ENCODE measurements at places on chromosomes 16 and 17.

- no peak for DNase-seq
These were observed 152.6 kb downstream of the CDH11 start for GRCh38 chr16:64969221-64969620.

DNA sequence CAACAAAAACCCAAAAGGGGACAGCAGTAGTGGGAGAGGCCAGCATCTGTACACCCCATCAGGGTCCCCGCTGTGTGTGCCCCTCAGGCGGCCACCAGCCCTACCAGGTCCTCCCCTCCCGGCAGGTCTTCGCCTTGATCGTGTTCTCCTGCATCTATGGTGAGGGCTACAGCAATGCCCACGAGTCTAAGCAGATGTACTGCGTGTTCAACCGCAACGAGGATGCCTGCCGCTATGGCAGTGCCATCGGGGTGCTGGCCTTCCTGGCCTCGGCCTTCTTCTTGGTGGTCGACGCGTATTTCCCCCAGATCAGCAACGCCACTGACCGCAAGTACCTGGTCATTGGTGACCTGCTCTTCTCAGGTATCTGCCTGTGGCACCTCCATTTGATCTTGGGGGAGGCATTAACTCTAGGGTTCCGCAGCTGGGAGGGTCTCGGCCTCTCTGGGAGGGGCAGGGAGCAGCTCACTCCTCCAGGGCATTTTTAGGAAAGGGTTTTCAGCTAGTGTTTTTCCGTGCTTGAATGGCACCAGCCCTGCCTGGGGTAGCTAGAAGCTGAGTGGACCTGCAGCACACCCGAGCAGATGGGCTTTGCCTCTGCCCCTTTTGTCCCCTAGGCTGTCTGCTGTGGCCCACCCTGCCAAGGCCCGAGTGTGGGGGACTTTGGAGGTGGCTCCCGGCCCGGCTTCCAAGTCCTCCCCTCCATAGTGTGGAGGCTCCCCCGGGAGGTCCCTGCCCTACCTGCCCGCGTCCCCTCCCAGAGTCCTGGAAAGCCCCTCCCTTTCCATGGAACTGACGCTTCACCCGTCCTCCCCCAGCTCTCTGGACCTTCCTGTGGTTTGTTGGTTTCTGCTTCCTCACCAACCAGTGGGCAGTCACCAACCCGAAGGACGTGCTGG, 2.6 kb downstream of the SYNGR2 start:
- DNase-seq, result no peak

- DNase-seq, result no peak
These were observed 231.4 kb upstream of the WSCD1 start for GRCh38 chr17:5838661-5839300.

GRCh38 chr16:57992084-57992483, 8.4 kb downstream of the ZNF319 start:
- no peak for DNase-seq

DNA sequence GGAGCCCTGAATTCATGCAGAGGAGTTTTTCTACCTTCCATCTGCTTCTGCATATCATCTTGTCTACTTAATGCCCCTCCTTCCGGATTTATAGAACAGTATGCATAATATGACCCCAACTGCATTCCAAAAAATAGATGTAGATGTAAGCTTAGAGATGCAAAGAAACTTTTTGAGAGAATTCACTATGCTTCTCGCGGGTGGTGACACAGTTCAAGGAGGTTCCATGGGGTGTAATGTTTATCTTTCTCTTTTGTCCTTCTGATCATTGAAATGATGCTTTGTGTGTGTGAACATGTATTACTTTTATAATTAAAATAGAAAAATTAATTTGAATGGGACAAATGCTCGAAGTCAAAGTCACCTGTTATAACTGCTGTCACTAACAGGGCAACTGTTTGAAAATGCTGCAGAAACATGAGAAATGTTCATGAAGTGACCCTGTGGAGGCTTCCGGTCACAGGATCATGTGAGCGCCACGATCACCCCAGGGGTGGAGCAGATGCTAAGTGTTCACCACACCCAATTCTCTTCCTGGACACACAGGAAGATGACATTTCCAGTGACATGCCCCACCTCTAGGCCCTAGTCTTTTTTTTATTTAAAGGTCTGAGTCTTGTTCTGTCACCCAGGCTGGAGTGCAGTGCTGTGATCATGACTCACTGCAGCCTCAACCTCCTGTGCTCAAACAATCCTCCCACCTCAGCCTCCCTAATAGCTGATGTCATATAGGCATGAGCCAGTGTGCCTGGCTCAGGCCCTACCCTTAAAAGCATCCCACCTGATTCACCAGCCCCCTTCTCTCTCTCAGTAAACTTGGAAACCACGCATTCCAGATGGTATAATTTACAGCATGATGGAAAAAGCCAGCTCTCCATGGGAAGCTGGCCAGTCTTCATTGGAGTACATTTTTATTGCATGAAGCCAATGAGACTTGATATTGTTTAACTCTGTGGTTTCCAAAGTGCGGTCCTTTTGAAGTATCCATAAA, 21.0 kb upstream of the AGRP start:
- no peak for DNase-seq

GRCh38 chr16:17259751-17260270, 210.9 kb downstream of the XYLT1 start:
- no peak for DNase-seq

DNA sequence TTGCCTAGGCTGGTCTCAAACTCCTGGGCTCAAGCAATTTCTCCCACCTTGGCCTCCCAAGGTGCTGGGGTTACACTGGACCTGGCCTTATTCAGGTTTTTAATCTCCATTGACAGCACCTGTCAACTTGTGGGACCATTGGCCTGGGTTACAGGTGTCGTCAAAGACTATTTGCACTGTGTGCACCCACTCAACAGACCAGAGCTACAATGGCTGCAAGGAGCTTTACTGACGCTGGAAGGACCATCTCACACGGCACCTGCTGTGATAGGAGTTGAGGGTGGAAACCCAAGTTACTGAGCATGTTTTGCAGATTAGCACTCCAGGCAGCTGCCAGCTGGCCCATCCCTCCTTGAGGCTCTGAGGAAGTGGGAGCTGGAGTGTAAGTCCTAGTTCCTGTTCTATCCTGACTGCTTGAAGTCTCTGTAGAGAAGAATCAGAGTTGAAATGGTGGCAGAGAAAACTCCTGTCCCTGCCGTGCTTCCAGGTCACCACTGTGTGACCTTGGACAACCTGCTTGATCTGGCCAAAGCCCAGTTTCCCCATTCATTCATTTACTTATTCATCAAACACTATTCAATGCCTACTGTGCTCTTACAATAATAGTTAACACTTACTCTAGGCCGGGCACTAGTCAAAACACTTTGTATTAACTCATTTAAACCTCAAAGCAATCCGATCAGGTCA, 42.4 kb upstream of the LONP2 start:
- DNase-seq, result no peak

DNA sequence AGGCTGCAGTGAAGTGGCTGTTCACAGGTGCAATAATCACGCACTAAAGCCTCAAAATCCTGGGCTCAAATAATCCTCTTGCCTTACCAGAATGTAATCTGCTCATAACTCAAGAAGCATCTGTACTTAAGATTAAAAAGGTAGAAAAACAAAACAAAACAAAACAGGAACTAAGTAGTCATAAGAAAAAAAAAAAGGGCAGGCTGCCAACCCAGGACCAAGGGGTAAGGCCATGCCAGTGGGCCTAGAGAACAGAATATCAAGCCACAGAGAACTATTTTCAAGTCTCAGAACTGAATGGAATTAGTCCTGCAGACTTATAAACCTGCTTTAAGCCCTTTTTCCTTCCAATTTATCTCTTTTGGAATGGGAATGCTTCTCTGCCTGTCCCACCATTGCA, 64.8 kb upstream of the TBC1D3K start:
- DNase-seq, result no peak

GRCh38 chr17:7843257-7843535, 9.2 kb downstream of the KDM6B start:
- no peak for DNase-seq

GRCh38 chr16:89155184-89155679, 16.3 kb upstream of the CDH15 start:
- DNase-seq, result no peak

- no peak for DNase-seq
These were observed 17.4 kb downstream of the ITPRIPL2 start for GRCh38 chr16:19130852-19131824.

- no peak for DNase-seq
These were observed 14.9 kb downstream of the ENPP7 start for GRCh38 chr17:79745641-79746105.

DNA sequence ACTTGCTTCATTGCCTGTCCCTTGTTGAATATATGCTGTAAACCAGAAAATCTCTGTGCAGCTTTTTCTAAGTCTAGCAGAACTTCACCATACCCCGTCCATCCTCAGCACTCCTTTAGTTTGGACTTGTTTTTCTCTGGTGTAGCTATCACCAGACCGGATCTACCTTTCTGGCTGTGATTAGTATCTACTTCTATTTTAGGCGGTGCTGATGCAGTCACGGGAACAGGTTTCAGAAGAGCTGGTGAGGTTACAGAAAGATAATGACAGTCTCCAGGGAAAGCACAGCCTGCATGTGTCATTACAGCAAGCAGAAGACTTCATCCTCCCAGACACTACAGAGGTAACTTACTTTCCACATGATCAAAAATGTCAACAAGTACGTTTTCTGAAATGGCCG, 46.4 kb downstream of the NUP88 start:
- DNase-seq, result no peak

DNA sequence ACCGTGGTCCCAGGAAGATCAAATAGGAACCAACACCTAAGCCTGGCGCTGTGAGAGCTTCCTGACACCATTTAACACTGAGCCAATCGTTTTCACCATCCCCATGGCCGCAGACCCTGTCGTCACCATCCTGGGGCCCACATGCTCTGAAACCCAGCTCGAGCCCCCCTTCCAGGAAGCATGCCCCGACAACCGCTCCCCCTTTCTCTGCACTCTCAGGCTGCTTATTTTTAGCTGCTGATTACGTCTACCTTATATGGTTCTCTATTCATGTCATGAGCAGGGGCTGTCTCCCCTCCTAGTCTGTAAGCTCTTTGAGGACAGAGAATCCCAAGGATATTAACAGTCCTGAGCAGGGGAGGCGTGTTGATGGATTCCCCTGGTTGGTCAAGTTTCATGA, 10.5 kb downstream of the SRL start:
- no peak for DNase-seq

DNA sequence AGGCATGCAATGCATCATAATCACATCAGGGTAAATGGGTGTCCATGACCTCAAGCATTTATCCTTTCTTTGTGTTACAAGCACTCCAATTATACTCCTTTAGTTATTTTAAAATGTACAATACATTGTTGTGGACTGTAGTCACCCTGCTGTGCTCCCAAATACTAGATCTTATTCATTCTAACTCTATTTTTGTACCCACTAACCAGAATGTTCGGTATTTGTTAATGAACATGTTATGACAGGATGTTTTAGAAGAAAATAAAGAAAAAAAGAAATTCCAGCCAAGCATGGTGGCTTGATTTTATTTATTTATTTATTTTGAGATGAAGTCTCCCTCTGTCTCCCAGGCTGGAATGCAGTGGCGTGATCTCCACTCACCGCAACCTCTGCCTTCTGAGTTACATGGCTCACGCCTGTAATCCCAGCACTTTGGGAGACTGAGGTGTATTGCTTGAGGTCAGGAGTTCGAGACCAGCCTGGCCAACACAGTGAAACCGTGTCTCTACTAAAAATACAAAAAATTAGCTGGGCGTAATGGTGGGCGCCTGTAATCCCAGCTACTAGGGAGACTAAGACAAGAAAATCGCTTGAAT, 1.8 kb upstream of the NDE1 start:
- DNase-seq, result no peak

DNA sequence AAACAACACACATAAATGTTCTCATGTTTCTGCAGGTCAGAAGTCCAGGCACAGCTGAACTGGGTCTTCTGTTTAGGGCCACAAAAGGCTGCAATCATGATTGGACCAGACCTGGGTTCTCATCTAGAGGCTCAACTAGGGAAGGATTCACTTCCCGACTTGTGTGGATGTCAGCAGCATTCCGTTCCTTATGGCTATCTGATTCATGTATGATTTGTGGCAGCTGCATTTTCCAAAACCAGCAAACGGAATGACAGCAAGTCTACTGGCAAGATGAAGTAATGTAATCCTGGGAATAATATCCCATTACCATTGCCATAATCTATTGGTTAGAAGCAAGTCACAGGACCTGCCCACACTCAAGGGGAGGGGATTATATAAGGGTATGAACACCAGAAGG, 22.1 kb downstream of the CEP112 start:
- no peak for DNase-seq

DNA sequence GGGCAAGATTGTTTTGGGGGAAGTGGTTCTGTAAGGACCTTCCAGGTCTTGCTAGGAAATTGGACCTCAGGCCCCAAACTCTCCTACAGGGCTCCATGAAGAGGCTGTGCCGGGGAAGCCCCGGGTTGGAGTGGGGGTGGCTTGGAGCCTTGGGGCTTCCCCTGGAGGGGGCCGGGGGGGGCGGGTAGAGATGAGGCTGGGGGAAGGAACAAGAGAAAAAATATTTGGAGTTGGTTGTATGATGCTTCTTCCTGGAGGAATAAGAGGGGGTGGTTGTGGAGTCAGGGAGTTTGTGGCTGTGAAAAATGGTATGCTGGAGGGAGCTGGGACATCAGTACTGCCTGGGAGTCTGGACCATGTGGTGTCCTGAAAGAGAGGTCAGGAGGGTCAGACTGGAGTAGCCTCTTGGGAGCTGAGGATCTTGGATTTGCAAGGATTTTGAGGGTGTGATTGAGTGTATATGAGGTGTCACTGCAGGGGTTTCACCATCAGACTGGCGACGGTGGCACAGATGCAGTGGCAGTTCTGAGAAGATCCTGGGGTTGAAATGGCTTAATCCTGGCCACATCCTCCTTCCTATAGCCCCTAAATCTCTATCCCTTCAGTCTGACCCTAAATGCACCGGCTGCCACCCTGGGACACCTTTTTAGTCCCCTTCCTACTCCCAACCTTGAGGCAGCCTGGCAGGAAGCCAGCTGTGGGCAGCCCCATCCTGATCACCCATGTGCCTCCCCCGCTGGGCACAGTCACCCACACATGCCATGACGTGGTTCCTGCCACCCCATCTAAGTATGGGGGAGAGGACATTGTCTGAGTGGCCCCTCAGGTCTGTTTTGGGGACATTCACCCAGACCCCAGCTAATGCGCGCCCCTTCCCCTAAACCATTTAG, 10.9 kb downstream of the RARA start:
- DNase-seq, result peak; percentile 62

GRCh38 chr16:78577630-78578029, 478.2 kb downstream of the WWOX start:
- no peak for DNase-seq

GRCh38 chr16:68070249-68070730, 14.9 kb upstream of the NFATC3 start:
- no peak for DNase-seq

- no peak for DNase-seq
These were observed 1.7 kb downstream of the STH start for GRCh38 chr17:46000757-46001156.

GRCh38 chr17:67992548-67993152, 3.6 kb downstream of the C17orf58 start:
- no peak for DNase-seq

- DNase-seq, result peak; percentile 65
These were observed 51.7 kb upstream of the MTSS2 start for GRCh38 chr16:70737377-70738082.
